ENCODE measurements at places on chromosomes 7 and 10. TPM values are rescaled to one million over a fixed set of nuclear protein-coding genes. Genes with fewer than 3 reads are reported as not detected.

Gene NUPR2
- not detected for total RNA-seq

Gene NKX2-3
- total RNA-seq = not detected

Gene LRRD1
- not detected for total RNA-seq

Gene ASB4
- not detected for total RNA-seq

Gene NRAP
- total RNA-seq = not detected

Gene C7orf33
- not detected for total RNA-seq

Gene ANAPC16
- 87.1 TPM for total RNA-seq

Gene KIAA1549
- 0.12 TPM for total RNA-seq

Gene WIPF3
- not detected for total RNA-seq

Gene PKD1L1
- total RNA-seq = 0.12 TPM

Gene ZNF485
- 4.2 TPM for total RNA-seq

Gene IFIT1B
- not detected for total RNA-seq

Gene CFAP69
- total RNA-seq = not detected

Gene CADPS2
- not detected for total RNA-seq

Gene STAG3
- 24.7 TPM for total RNA-seq

Gene ALKBH4
- 12.9 TPM for total RNA-seq

DNA sequence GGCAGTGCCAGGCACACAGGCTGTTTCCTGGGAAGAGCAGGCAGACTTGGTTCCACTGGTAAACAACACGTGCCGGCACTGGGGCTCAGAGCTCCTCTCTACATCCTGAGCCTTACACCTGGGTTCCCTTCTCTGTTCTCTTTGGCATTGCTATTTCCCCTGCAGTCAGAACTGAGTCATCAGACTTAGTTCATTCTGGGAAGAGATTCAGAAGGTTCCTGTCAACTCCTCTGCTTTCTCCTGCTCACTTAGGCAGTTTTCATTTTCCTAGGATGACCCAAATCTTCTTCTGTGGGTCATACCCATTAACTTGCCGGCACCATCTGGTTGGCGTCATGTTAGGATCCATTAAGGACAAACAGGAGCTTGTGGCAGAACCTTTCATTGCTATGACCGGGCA lies 33.4 kb upstream of the LRRC18 start:
- no peak for DNase-seq

DNA sequence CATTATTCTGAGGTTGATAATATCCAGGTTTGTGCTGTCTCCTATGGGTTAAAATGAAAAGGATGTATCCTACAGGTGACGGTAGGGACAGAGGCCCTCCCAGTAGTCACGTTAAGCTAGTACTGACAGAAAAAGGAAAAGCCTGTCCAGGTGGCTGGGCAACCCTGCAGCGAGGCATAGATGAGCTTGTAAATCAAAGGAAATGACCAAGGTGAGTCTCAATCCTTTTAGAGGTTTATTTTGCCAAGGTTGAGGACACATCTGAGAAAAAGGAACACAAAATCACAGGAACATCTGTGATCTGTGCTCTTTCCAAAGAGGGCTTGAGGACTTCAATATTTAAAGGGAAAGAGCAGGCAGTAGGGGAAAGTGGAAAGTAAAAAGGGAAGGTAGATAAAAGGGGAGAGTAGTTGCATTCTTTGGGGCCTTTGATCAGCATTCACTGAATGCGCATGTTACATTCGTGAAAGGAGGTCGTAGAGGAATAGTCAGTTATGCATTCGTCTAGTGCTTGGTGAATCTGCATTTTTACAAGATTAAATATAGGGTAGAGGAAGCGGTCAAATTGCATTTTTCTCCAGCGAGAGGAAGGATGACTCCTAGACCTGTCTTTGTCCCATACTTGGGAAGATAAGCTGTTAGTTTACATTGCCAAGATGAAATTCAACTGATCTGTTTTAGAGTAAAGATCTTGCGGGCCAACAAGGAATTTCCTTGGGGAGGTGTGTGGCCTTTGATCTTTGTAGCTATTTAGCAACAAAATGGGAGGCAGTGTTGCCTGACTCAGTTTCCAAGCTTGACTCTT lies 884 bp upstream of the GSTO1 start:
- no peak for DNase-seq

GRCh38 chr10:29917311-29917710 lies 142.1 kb downstream of the JCAD start:
- DNase-seq = no peak

GRCh38 chr10:36688717-36689116 lies 436.7 kb upstream of the ANKRD30A start:
- DNase-seq = no peak

- no peak for DNase-seq
Measured at GRCh38 chr10:110770243-110770642, 101.5 kb upstream of the PDCD4 start.

GRCh38 chr10:122331615-122332446 lies 42.7 kb upstream of the PLEKHA1 start:
- no peak for DNase-seq

GRCh38 chr10:15295537-15296325 lies 75.4 kb downstream of the FAM171A1 start:
- DNase-seq = no peak

- DNase-seq = no peak
Measured at GRCh38 chr10:68118657-68119056, 9.4 kb downstream of the MYPN start.

GRCh38 chr10:49666054-49666615 lies 13.3 kb upstream of the C10orf53 start:
- no peak for DNase-seq

DNA sequence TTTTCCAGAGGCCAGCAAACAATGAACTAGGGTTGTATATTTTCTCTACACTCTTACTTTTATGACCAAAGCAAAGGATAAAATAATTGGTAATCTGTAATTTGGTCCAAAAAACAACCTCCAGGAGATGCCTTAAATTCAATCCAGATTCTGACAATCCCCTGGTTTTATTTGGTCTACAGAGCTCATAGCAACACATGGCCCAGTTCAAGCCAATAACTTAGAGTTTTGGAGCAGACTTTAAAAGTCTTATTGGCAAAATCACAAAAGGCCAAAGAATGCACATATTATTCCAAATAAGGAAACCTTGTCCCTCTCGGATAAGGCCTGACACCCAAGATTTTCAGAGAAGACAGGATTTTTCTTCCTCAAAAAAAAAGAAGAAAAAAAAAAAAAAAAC lies 51.9 kb downstream of the SORBS1 start:
- DNase-seq = no peak

DNA sequence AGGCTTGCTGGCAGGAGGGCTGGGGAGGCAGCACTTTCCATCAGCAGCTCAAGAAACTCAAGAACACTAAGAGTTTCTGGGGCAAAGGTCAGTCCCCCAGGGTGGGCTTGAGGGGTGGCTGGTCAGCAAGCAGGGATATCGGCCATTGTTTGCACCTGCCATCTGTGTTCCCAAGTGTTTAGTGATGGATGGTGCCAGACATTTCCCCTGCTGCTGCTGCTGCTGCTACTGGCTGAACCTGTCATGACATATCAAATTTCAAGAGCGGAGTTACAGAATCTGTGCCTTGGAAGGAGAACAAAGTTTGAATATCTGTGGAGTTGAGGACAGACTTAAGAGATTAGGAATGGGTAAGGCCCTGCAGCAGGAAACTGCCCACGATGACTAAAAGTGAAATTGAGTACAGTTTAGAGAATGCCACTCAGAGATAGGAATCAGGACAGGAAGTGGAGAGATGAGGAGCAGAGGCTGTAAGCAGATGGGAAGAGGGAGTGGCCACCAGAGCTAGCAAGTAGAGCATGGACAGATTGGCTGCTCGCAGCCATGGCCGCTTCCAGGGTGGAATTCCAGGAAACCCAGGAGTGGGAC lies 39.2 kb upstream of the PPP1R3C start:
- DNase-seq = no peak

DNA sequence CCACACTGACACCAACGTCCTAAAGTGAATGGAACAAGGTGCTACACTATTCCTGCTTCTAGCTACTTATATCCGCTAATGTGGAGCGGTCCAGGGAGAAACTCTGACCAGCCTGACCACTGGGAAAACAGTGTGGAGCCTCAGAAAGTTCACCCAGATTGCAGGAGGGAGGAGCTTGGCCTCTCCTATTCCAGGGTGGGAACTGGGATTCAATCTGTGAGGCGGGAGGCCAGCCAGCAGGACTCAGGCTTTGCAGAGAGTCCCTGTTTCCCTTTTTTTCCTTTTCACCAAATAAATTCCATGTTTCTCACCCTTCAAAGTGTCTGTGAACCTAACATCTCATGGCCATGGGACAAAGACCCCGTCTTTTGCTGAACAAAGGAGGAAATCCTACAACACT lies 86.4 kb upstream of the SEMA3C start:
- DNase-seq = no peak

GRCh38 chr7:26978146-26978545 lies 113.8 kb upstream of the SKAP2 start:
- DNase-seq = no peak

DNA sequence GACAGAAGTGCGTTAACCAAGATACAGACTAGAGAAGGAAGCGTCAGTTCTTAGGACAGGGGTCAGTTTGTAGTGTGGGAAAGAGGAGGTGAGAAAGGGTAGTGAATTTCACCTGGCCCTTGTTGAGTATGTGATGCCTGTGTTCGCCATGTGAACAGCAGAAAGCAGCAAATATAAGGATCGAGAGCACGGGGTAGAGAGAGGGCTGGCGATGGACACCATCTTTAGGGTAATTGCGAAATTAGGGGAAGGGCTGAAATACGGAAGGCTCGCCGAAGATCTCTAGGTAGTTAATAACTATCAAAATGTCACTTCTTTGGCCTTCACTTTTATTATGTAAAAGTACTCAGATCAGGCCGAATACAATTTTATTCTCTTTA lies 6.2 kb upstream of the MEST start:
- DNase-seq = no peak

DNA sequence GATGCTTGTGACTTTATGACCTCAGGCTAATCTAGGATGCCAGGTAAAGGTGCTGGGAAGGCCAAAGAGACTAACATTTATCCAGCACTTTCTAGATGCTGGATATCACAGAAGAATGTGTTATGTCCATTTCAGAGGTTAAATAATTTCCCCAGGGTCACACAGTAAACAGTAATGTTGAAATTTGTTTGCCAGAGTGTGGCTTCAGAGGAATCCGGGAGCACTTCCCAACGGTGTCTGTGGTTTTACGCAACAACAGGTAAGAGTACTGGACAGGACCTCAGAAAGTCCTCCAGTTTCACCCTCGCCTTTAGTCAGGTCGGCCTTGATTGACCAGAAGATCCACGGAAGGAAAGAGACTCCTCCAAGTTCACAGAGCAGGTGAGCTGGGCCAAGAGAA lies 1.7 kb downstream of the SHTN1 start:
- no peak for DNase-seq

- DNase-seq = peak; percentile 75
Measured at GRCh38 chr10:61899997-61900828, 1.3 kb upstream of the ARID5B start.

GRCh38 chr7:71454981-71455380 lies 323.0 kb downstream of the GALNT17 start:
- no peak for DNase-seq

- DNase-seq = peak; percentile 80
Measured at GRCh38 chr10:79929409-79929904, 19.4 kb downstream of the SFTPD start.

DNA sequence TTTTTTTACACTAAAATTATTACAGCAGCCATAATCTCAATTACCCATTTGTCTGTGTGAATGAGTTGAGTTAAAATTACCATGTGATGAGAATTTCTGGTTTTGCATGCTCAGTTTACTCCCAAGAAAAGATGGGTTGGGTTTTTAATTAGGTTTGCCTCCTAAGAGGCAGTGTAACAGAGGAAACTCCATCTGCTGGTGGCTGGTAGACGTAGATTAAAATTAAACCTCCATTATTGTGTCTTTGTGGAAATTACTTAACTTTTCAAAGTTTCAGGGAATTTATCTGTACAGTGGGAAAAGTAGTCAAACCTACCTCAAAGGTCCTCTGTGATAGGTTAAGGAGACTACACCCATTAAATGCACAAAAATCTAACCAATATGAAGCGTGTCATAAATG lies 954.2 kb downstream of the PCDH15 start:
- DNase-seq = no peak

DNA sequence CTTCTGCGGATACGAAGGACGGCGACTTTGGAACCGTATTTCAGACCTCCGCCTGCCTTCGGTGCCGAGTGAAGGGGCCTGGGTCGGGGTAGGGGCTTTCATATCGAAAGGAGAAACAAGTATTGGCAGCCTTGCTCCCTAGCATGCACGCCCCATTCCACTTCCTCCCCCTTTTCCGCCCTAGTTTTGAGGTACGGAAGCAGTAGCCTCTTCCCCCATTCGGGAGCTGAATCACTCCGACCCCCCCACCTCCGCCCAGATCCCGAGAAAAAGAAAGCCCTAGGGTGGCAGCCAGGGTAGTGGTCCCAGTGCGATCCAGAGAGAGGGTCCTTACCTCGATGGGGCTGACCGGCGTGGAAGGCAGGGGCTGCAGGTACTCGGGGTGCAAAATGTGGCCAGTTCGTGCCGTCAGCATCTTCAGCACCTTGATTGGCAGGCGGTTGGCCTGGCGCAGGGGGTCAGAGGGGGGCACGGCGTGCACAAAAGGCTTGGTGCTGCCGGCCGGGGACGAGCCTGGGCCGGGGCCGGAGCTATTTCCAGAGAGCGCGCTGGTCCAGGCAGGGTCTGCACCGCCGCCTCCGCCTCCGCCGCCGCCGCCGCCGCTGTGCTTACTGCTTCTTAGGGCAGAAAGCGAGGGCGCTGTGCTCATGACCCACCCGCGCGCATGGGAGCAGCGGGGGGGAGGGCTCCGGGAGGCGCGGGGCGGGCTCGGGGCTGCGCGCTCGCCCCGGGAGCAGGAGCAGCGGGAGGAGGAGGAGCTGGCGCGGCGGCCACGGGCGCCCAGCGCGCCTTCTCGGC lies 594 bp downstream of the ZNF503 start:
- no peak for DNase-seq

DNA sequence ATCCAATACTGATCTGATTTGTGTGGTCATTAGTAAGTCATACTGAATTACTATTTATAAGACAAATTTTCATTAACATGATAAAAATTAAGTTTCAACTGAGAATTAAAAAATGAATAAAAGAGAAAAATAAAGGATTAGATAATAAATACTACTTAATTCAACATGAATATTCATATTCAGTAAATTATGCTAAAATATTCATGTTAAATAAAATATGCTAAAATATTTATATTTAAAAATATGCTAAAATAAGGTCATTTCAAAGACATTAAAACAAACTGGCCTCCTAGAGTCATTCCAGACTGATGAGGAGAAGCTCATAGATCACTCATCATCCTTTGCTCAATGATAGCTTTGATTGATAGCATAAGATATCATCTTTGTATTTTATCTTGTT lies 16.7 kb upstream of the TMEM106B start:
- DNase-seq = no peak

- DNase-seq = no peak
Measured at GRCh38 chr7:30634634-30635201, 40.0 kb downstream of the GARS1 start.

GRCh38 chr7:154171422-154171821 lies 119.2 kb downstream of the DPP6 start:
- no peak for DNase-seq

DNA sequence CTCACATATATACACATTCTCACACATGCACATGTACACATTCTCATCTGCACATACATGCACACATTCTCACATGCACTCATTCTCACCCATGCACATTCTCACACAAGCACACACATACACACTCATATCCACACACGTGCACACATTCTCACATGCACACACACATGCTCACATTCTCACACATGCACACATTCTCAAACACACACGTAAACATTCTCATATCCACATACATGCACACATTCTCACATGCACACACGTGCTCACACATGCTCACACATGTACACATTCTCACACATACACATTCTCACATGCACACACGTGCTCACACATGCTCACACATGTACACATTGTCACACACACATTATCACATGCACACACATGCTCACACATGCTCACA lies 260.6 kb downstream of the PTPRN2 start:
- DNase-seq = no peak

All from activated CD4-positive, alpha-beta T cell treated with anti-CD3 and anti-CD28 coated beads, Interleukin-2, amount 10 ng/mL, durations not matched to agents 7 days and 5 days (primary cell).